Stimulated activated CD4-positive, alpha-beta T cell treated with anti-CD3 and anti-CD28 coated beads, Interleukin-2, amount 100 ng/mL, for 24 hours (primary cell): ENCODE measurements at places on chromosomes 16 and 17.

- DNase-seq = no peak
Measured at GRCh38 chr16:84670063-84670462, 21.8 kb downstream of the KLHL36 start.

- no peak for DNase-seq
Measured at GRCh38 chr17:80682372-80682771, 137.7 kb downstream of the RPTOR start.

DNA sequence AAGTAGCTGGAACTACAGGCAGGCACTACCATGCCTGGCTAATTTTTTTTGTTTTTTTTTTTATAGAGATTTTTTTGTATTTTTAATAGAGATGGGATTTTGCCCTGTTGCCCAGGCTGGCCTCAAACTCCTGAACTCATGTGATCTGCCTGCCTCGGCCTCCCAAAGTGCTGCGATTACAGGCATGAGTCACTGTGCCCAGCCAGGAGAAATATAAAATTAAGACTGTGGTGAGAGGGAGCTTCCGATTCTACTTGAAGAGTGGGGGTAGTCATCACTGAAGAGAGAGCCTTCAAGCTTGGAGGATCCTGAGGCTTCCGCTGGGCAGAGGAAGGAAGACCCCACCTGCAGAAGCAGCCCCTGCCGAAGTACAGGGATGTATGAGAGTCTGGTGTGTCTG lies 34.4 kb upstream of the RGS9 start:
- no peak for DNase-seq

GRCh38 chr16:79288066-79288465 lies 312.5 kb downstream of the MAF start:
- DNase-seq = no peak

DNA sequence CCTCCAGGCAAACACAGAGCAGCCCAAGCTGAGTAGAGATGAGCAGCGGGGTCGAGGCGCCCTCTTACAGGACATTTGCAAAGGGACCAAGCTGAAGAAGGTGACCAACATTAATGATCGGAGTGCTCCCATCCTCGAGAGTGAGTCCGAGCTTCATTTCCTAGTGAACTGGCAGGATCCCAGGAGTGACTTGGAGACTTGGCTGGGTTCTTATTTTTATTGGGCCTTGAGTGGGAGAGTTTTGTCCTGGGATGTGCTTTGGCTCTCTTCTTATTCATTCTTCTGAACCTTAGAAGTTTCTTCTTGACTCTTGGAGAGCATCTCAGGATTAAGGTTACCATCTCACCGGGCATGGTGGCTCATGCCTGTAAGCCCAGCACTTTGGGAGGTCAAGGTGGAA lies 27.2 kb upstream of the CDC6 start:
- no peak for DNase-seq

- no peak for DNase-seq
Measured at GRCh38 chr17:56172517-56172982, 19.3 kb downstream of the ANKFN1 start.

DNA sequence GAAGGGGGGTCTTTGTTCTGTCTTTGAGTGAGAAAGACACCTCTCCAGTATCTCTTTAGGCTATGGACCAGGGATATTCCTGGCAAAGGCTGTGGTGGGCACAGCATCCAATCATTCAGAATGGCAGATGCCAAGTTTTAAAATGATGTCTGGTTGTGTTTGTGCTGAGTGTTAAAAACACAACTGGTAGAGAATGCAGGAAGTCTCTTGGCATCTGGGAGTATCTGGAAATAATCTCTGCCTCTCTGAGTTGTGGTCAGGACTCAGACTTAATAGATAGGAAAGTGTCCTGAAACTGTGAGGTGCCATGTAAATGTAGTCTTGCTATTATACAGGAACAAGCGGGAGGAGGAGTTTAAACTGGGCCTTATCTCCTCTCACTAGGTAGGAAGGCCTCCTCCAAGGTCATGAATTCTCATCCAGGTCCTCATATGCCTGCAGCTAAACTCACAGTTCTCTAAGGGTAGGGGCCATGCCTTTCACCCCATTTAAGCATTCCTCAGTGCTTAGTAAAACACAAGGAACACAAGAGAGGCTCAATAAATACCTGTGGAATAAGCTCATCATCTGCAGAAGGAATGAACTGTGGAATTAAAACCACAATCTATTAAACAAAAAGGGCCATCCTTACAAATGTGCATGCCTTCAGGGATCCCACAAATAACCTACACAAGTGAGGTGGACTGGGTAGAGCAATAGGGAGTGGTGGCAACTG lies 317.6 kb downstream of the CBLN1 start:
- no peak for DNase-seq
